ENCODE measurements at places on chromosomes 11 and 22.

GRCh38 chr22:25656724-25657123, 85.3 kb upstream of the MYO18B start:
- DNase-seq, result no peak

GRCh38 chr11:109845437-109845836, 247.8 kb upstream of the ZC3H12C start:
- no peak for DNase-seq

DNA sequence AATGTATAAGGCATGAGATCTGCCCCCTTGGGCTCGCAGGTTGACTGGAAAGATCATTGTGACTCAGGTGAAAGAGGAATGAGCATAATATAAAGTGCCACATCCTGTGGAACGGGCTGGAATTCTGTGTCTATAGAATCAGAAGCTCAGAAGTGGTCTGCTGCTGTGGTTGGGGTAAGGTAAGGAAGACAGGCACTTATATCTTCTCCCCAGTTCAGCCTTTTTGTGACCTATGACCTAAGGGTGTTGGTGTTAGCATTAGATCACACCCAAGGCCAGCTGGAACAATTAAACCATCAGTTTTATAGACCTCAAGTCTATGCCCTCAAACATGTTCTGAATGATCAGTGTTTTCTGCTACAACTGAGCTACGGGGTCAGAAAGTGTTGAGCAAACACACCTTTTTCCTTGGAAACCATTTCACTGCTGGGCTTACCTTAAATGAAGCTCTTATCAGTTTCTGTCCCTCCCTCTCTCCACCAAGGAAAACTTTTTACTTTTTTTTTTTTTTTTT, 15.7 kb upstream of the POU2AF3 start:
- DNase-seq, result no peak

DNA sequence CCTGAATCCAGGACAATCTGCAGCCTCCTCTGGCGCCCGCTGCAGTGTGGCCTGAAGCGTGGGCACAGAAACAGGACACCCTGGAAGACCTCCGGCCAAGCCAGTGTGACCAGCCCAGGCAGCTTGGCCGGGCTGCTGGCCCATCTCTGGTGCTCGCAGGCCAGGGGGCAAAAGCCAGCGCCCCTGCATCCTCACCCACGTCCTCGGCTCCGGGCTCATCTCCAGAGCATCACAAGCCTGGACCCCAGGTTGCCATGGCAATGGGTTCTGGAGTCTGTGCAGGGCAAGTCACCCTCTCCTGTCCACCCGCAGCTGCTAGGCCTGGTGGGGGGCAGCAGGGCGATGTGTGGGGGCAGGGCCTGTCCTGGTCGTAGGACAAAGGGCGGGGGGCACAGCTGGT, 9.3 kb upstream of the PDGFB start:
- no peak for DNase-seq

DNA sequence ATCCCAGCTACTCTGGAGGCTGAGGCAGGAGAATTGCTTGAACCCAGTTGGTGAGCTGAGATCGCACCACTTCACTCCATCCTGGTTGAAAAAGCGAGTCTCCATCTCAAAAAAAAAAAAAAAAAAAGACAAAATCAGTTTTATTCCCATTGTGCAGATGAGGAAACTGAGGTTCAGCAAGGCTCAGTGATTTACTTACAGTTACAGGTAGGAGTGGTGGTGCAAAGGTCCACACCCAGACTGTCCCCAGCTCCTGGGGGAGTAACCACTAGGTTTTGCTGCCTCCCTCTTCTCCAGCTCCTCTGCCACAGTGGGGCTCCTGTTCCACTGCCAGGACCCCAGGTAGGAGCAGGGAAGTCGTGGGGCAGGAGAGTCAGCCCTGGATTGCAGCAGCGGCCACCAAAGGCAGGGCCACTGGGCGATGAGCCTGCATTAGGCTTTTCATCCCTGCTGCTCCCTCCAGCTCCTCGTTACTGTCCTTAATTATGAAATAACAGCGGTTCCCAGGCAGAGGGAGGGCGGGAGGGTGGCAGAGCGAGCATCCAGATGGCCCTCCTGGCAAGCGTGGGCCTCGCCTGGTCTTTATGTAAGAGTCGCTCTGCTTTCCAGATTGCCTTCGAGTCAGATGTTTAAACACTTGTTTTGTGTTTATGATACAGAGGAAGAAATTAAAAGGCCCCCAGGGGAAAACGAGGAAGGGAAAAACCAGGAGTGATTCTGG, 15.5 kb upstream of the RASD2 start:
- peak; percentile 20 for DNase-seq

- DNase-seq, result no peak
Measured at GRCh38 chr11:91906871-91907624, 317.6 kb upstream of the FAT3 start.

DNA sequence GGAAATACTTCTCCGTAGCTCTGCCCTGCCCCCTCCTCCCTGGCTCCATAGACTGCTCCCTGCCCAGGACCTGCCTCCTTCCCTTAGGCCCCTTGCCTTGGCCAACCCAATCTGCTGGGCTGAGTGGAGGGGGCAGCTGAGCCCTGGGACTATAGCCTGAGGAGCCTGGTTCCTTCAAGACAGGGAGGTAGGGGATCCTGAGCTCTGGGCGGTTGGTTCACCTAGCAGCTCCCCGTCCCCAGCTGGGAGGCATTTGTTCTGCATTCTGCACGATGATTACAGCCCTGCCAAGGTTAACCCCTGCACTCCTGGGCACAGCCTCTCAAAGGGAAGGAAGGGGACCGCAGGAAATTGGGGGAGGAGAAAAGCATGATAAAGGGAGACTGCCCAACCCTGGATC, 3.6 kb upstream of the CDC42EP1 start:
- no peak for DNase-seq

DNA sequence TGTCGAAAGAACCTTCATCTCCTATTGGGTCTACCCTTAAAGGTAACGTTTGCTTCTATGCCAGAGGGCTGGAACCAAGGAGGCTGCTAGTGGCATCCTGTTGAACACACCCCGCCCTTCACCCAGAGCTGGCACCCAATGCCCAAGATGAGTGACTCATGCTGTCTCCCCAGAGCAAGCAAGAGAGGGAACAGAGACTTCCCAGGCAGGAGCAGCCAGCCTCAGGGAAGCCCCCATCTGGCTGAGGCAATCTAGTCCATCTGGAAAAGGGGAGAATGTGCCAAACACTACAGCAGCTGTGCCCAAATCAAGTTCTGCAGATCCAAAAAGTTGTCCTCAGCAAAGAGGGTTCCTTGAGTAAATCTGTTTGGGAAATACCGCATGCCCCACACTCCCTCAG, 91.9 kb upstream of the TP53I11 start:
- DNase-seq, result no peak

- no peak for DNase-seq
Measured at GRCh38 chr11:26558190-26558589, 13.9 kb downstream of the MUC15 start.

DNA sequence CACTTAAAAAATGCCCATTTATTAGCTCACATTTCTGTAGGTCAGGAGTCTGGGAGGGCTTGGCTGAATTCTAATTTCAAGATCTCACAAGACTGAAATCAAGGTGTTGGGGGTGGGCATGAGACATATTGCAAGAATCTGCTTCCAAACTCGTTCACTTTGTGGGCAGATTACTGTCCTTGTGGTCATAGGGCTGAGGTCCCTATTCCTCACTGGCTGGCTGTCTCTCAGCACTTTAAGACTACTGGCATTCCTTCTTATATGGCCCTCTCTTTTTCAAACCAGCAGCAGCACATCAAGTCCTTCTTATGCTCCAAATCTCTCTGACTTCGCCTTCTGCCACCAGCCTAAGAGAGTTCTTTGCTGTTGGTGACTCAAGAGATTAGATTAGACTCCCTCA, 27.8 kb upstream of the MYOD1 start:
- no peak for DNase-seq

DNA sequence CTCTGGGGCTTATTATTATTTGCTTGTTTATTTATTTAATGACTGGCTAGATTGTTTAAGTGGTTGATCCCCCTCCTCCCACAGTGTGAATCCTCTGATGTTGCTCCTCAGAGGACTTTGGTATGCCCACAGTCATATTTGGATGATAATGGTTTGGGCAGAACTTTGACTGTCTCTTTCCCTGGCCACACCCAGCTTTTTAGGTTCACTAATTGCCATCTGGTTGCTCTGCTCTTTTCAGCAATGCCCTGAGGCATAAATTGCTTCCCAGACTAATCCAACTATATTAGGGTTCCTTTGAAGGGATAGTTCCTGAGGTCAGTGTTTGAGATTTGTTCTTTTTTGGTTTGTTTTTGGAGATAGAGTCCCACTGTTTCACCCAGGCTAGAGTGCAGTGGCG, 99.3 kb upstream of the RRM1 start:
- no peak for DNase-seq

DNA sequence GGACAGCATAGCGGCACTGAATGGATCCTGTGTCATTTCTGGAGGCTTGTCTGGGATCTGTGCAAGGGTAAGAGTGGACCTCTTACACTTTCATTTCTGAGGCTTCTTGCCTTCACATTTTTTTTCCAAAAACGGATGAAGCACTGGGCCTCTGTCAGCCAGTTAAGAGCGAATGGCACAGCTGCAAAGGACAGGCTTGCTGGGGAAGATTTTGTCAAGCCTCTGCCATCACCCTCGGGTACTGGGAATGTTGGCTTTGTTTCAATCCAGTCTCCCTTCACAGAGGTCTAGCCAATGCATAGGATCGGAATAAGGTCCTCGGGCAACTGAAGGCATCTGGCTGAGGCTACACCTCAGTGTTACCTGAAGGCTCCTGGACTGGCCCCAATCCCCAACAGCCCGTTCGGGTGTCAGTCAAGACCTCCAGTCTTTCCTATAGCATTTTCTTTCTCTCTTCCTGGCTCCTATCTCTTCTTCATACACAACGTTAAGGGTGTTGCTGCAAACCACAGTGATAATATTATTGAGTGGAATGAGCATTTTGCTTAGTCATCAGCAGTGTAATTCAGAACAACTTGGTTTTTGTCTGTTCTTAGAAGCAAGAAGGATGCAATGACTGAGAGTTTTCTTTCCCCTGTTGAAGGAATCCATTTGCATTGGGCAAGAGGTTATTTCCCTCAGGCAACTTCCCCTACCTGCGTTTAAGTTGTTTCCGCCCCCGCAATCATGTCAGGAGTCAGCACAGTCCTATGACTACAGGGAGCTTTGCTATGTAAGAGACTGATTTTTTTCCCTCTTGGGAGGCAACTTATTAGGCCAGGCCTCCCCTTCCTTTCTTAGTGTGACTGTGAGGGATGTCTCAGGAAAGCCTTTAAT, 22.8 kb downstream of the NPAT start:
- no peak for DNase-seq

Data from amygdala (tissue), 56 donors.